Endothelial cell of umbilical vein (primary cell): ENCODE measurements at places on chromosomes 7 and 10.
A peak's percentile ranks its signal among the peaks of the same experiment; 100 is the strongest.

- H3K27me3 ChIP-seq = no peaks in the 10 kb centered on the region
- H3K36me3 ChIP-seq = no peaks in the 10 kb centered on the region
- DNase-seq = no peak
- H3K4me1 ChIP-seq = no peaks in the 10 kb centered on the region
- no peak overlapping the region for H3K4me3 ChIP-seq
- H3K27ac ChIP-seq = no peak overlapping the region
Measured at GRCh38 chr7:35498416-35498815, 196.5 kb downstream of the HERPUD2 start.

DNA sequence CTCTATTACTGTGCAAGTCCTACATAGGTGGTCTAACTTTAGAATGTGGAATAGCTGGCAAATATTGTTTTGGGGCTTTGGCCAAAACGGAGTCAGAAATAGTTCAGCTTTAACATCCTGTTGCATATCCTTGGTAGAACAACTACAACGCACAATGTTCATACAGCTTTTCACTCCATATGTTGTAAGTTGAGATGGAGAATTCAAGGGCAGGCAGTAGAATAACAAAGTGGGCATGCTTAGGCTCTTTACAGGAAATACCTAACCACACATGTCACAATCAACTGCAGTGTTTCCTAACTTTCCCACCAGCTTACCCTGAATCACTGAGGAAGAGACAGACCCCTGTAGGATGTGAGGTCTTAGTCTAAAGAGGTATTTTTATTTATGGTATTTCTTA is 122.3 kb downstream of the PPP1R3A start:
- peaks cover 28% of the 10 kb centered on the region for H3K4me1 ChIP-seq
- H3K27ac ChIP-seq = peak overlapping the region; percentile 91

GRCh38 chr10:97593421-97593820 is 3.9 kb downstream of the C10orf62 start:
- no peaks in the 10 kb centered on the region for H3K27me3 ChIP-seq
- no peak overlapping the region for H3K4me3 ChIP-seq
- H3K36me3 ChIP-seq = no peaks in the 10 kb centered on the region
- H3K4me1 ChIP-seq = peaks cover 25% of the 10 kb centered on the region
- no peak for DNase-seq

DNA sequence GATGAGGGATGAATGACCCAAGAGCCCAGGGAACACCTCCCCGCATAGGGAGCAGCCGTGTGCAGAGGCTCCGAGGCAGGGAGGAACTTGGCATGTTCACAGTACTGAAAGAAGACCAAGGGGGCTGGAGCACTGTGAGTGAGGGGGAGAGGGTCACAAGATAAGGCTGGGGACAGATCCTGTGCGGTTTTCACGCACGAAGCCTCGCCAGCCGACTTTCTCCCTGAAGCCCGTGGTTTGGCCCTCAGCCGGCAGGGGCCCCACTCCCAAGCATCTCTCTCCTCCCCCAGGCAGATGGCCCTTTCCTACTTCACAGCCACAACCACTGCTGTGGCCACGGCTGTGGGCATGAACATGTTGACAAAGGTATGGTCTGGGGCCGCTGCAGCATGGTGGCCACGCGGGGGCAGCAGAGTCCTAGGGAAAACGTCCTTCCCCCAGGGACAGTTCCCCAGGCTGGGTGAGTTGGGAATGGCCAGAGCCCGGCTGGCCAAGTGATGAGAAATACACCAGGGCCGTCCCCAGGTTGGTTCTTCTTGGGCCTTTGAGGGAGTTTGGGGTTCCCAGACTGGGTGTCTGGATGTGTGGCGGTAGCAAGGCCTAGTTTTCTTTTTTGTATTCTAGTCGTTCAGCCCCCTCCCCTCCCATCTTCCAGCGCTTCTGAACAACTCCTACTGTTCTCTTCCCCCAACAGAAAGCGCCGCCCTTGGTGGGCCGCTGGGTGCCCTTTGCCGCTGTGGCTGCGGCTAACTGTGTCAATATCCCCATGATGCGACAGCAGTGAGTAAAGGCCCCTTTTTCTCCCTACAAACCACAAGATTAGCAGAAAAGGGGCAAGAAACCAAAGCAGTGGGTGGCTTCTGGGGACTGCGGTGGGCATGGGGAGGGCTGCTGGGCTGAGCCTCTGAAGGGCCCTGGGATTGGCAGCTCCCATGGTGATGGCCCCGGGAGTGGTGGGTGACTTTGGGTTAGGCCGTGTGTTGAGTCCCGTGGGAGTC is 14.4 kb upstream of the WBP1L start:
- no peak overlapping the region for H3K27ac ChIP-seq
- no peaks in the 10 kb centered on the region for H3K27me3 ChIP-seq
- H3K4me3 ChIP-seq = no peak overlapping the region
- peak; percentile 78 for DNase-seq

DNA sequence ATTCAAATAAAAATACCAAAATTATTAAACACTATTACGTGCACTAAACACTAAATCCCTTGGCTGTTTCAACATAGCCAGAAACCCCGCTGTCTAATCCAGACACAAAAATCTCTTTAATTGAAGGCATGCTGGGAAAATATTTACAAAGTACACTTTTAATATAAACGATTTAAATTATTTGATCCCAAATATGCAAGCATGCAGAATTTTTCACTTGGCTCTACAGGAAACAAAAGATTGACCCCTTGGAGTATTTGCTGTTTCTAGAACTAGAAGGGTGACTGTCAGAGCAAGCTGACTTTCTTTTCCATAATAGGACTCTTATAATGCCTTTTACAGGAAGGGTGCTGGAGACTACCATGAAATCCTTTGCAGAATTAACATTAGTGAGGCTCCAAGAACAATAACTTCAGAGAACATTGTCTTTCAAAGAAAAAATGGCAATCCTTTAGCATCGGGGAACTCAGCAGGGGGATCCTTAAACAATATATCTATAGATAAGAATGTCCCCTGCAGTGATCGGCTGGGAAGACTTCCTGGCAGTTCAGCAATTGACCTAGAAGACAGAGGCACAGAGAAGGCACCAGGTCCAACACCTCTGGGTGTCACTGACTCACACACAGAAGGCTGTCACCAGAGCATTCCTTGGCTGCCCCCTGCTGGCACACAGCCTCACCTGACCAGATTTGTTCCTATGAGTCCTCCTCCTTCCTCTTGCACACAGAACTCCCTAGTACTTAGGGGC is 55.8 kb upstream of the MRLN start:
- H3K4me1 ChIP-seq = no peaks in the 10 kb centered on the region
- H3K36me3 ChIP-seq = no peaks in the 10 kb centered on the region
- no peaks in the 10 kb centered on the region for H3K27me3 ChIP-seq

DNA sequence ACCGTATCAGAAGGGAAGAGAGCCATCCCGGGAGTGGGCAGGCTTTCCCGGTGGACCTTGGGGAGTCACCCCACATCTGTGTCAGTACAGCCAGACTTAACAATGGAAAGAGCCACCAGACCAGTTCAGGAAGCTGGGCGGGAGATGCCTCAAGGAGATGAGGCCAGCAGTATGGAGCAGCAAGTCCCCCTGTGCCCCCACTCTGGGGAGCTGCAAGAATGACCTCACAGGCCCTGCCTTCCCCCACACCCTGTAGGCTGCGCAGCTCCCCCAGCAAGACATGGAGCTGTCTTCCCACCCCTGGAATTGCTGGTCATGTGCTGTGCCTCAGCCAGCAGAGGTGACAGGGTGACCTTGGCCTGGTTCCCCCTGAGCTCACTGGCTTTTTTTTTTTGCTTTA is 76.8 kb upstream of the INSIG1 start:
- H3K36me3 ChIP-seq = no peaks in the 10 kb centered on the region
- no peaks in the 10 kb centered on the region for H3K27me3 ChIP-seq
- no peak for DNase-seq
- H3K4me1 ChIP-seq = peaks cover 3% of the 10 kb centered on the region
- H3K27ac ChIP-seq = no peak overlapping the region

DNA sequence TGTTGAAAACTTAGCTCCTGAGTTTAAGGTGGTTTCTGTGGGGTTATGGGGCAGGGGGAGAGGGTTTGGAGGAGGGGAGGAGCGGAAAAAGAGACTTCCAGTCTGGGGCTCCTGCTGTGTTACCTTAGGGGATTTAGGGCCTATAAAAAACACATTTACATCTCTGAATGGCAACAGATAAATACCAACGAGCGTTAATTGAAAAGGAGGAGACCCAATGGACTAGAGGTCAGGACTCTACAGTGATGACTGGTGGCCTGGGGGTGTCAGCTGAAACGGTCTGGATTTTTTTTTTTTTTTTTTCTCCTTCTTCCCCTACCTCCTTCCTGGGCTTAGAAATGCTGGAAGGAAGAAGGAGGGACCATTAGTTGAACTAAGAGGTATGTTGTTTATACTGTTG is 47.4 kb downstream of the AUTS2 start:
- no peaks in the 10 kb centered on the region for H3K4me1 ChIP-seq
- no peak overlapping the region for H3K4me3 ChIP-seq
- H3K27ac ChIP-seq = no peak overlapping the region
- H3K36me3 ChIP-seq = no peaks in the 10 kb centered on the region

DNA sequence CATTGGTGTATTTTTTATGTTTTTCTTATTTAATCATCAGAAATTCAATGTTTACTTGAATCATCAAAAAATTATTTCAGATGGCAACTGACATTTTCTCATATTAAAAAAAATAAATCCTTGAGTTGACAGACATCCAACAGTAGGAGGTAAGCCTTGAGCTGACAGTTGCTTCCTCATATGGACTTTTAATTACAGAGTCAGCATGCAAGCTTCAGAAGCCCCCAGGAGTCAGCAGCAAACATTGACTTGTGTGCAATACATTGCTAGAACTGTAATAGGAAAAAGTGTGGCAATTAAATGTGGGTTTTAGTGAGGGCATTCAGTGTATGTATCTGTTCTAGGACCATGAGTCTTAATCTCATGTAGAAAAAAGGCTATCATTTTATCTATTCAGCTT is 62.4 kb upstream of the TAS2R16 start:
- no peak for DNase-seq
- H3K4me3 ChIP-seq = no peak overlapping the region
- no peaks in the 10 kb centered on the region for H3K36me3 ChIP-seq
- no peaks in the 10 kb centered on the region for H3K4me1 ChIP-seq
- no peaks in the 10 kb centered on the region for H3K27me3 ChIP-seq
- H3K27ac ChIP-seq = no peak overlapping the region

GRCh38 chr7:93578762-93579161 is 4.2 kb upstream of the CALCR start:
- no peaks in the 10 kb centered on the region for H3K36me3 ChIP-seq
- H3K27me3 ChIP-seq = peaks cover 40% of the 10 kb centered on the region
- H3K27ac ChIP-seq = no peak overlapping the region
- no peak overlapping the region for H3K4me3 ChIP-seq
- H3K4me1 ChIP-seq = no peaks in the 10 kb centered on the region

GRCh38 chr10:118383699-118384098 is 41.6 kb upstream of the FAM204A start:
- no peak overlapping the region for H3K4me3 ChIP-seq
- H3K4me1 ChIP-seq = no peaks in the 10 kb centered on the region
- no peak overlapping the region for H3K27ac ChIP-seq
- H3K36me3 ChIP-seq = no peaks in the 10 kb centered on the region
- H3K27me3 ChIP-seq = no peaks in the 10 kb centered on the region

GRCh38 chr7:36317276-36317675 is 72.4 kb upstream of the ANLN start:
- peaks cover 3% of the 10 kb centered on the region for H3K27me3 ChIP-seq
- no peak for DNase-seq
- no peaks in the 10 kb centered on the region for H3K36me3 ChIP-seq
- H3K27ac ChIP-seq = no peak overlapping the region
- peaks cover 5% of the 10 kb centered on the region for H3K4me1 ChIP-seq

DNA sequence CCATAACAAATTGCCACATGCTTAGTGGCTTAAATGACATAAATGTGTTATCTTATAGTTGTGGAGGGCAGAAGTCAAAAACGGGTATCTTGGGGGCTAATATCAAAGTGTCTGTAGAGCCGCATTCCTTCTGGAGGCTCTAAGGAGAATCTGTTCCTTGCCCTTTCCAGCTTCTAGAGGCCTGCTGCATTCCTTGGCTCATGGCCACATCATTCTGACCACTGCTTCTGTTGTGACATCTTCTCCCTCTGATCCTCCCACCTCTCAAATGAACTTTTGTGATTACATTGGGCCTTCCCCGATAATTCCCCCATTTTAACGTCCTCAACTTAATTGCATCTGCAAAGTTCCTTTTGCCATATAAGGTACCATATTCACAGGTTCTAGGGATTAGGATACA is 76.1 kb downstream of the CYP26A1 start:
- no peak overlapping the region for H3K27ac ChIP-seq
- DNase-seq = no peak
- no peak overlapping the region for H3K4me3 ChIP-seq
- peaks cover 7% of the 10 kb centered on the region for H3K27me3 ChIP-seq

DNA sequence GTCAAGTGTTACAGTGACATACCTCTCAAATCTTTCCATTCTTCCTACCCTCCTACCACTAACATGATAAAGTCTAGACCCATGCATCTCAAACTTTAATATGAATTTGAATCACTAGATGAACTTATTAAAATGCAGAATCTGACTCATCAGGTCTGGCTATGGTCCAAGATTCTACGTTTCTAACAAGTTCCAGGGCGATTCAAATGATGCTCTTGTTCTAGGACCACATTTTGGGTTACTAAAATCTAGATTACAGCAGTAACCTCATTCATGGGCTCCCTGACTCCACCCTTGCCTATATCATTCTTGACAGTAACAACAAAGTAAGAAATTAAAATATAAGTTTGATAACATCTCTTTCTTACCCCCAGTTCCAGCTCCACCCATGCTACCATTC is 124.8 kb upstream of the LSM8 start:
- DNase-seq = no peak
- H3K27me3 ChIP-seq = no peaks in the 10 kb centered on the region
- H3K4me1 ChIP-seq = no peaks in the 10 kb centered on the region
- no peak overlapping the region for H3K27ac ChIP-seq
- H3K4me3 ChIP-seq = no peak overlapping the region

GRCh38 chr7:150402671-150403321 is 23.7 kb downstream of the ZNF775 start:
- no peak overlapping the region for H3K4me3 ChIP-seq
- DNase-seq = no peak

DNA sequence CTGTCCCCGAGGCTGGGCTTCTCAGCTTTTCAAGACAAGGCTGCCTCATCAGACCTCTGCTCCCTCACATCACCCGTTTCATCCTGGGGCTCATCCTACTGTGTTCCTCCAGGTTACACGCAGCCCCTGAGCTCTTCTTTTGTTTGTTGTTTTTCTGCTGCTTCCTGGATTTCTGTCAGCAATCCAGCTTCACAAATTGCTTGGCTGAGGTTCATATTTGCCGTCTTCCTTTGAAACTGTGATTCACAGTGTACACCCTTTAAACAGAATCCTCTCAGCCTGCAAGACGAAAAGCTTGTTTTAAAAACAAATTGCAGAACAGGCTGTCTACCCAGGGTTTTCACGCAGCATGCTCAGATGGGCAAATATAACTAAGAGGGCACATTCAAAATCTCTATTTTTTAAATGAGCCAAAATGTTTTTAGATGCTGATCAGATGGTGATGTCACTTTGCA is 39.1 kb upstream of the PARD3 start:
- no peaks in the 10 kb centered on the region for H3K36me3 ChIP-seq
- peaks cover 2% of the 10 kb centered on the region for H3K27me3 ChIP-seq
- no peak overlapping the region for H3K4me3 ChIP-seq
- no peak overlapping the region for H3K27ac ChIP-seq
- no peaks in the 10 kb centered on the region for H3K4me1 ChIP-seq

GRCh38 chr7:152054367-152055230 is 29.1 kb downstream of the GALNT11 start:
- H3K27me3 ChIP-seq = no peaks in the 10 kb centered on the region
- H3K36me3 ChIP-seq = no peaks in the 10 kb centered on the region
- H3K27ac ChIP-seq = no peak overlapping the region
